ENCODE measurements at places on chromosomes 11 and 22. TPM values are rescaled to one million over a fixed set of nuclear protein-coding genes. Genes with fewer than 3 reads are reported as not detected.
A peak's percentile ranks its signal among the peaks of the same experiment; 100 is the strongest.

- H3K27ac ChIP-seq: peak overlapping the region; percentile 19
- peaks cover 36% of the 10 kb centered on the region for H3K36me3 ChIP-seq
- H3K4me3 ChIP-seq: no peak overlapping the region
- H3K4me1 ChIP-seq: peaks cover 33% of the 10 kb centered on the region
Observed at GRCh38 chr11:44608991-44609782, 43.7 kb downstream of the CD82 start.

The KLHL22 gene
- total RNA-seq: 14.4 TPM

DNA sequence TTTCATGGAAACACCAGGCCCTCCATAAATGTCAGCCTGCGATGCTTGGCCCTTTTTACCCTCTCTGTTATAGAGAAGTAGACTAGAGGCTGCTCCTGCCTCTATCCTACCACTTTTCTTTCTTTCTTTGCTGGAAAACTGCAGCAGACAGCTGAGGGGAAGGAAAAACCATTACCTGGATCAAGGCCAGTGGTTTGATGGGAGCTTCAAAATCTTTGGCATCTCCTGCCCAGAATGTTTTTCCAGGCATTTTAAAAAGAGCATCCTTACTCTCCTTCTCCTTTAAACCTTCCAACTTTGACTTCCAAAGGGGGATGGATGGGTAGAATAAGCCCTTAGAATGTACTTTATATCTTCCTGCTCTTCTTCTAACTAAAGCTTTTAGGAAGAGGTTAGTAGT is 44.9 kb downstream of the EXT2 start:
- no peak overlapping the region for H3K27ac ChIP-seq
- peaks cover 23% of the 10 kb centered on the region for H3K36me3 ChIP-seq
- H3K4me3 ChIP-seq: no peak overlapping the region
- H3K27me3 ChIP-seq: no peaks in the 10 kb centered on the region
- no peak for DNase-seq
- H3K4me1 ChIP-seq: peaks cover 4% of the 10 kb centered on the region

DNA sequence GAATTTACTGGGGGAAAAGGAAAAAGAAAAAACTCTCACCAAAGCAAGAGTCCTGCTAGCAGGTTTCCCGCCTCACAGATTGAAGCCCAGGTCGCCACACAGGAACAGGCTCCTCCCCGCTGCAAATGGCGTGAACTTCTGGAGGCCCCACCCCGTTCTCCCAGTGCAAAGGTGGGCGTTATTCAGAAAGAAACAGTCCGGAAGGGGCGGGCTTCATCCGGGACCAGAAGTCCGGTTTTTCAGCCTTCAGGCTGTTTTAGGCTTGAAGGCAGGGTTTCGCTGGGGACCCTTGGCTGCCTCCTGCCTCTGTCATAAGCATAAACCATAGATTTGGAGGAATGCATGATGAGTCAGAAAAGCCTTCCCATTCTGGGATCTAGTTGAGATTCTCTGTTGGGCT is 148.3 kb upstream of the POU2AF2 start:
- no peaks in the 10 kb centered on the region for H3K27me3 ChIP-seq
- no peak overlapping the region for H3K27ac ChIP-seq
- peak overlapping the region; percentile 23 for H3K4me3 ChIP-seq
- no peaks in the 10 kb centered on the region for H3K36me3 ChIP-seq
- DNase-seq: no peak
- H3K4me1 ChIP-seq: no peaks in the 10 kb centered on the region

- no peaks in the 10 kb centered on the region for H3K36me3 ChIP-seq
- H3K27me3 ChIP-seq: no peaks in the 10 kb centered on the region
- no peak for DNase-seq
- peaks cover 40% of the 10 kb centered on the region for H3K4me1 ChIP-seq
- H3K4me3 ChIP-seq: no peak overlapping the region
- no peak overlapping the region for H3K27ac ChIP-seq
Observed at GRCh38 chr11:47149782-47150181, 26.9 kb downstream of the ARFGAP2 start.
